ENCODE measurements at places on chromosomes 3 and 15.

- peak; percentile 44 for DNase-seq
Observed at GRCh38 chr15:91338766-91339165, 238.7 kb downstream of the SV2B start.

GRCh38 chr15:36177590-36178302 lies 401.7 kb upstream of the CDIN1 start:
- no peak for DNase-seq

DNA sequence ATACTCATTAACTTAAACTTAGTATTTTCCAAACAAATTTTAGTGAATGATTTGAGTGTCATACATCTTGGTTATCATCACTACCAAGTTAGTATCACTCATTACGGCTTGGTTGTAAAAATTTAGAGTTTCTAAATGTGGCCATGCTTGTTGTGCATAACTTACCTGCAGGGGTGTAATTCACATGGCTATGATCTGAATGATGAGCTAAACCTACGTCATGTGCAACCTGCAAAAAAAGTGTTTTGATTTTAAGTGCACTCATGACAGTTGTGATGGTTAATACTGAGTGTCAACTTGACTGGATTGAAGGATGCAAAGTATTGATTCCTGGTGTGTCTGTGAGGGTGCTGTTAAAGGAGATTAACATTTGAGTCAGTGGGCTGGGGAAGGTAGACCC lies 17.6 kb upstream of the CLDN16 start:
- no peak for DNase-seq

DNA sequence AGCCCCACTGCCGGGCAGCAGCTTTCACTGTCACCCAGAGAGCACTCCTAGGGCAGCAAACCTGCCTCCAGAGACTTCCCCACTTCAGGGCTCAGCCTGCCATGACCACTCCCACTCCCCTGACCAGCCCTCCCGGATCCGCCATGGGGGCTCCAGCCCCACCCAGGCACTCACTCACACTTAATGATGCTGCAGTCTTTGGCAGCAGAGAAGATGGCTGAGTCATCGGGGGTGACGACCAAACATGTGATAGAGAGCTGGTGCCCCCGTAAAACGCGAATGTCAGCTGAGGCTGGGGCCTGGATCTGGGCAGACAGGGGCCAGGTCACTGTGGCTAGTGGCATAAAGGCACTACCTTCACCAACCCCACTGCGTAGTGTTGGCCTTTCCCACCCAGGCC lies 4.7 kb downstream of the RRP9 start:
- DNase-seq = no peak

GRCh38 chr3:159039286-159039685 lies 237.4 kb downstream of the MFSD1 start:
- no peak for DNase-seq

DNA sequence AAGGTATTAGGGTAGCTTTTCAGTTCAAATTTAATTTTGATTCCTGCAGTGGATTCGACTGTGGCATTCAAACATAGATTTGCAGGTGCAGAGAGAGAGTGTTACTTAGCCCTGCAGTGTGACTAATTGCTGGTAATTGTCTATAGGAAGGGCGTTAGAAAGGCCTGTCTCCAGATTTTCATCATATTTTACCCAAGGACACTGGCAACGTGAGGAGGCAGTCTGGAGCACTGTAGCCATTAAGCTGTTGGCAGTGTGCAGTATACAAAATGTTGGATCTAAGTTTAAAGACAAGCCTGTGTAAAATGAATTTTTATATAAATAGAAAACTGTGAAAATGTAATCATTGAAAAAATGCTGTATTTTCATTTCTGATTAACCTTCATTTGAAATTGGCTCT lies 342.9 kb downstream of the CNTN4 start:
- DNase-seq = no peak

GRCh38 chr15:73712107-73712506 lies 27.9 kb downstream of the CD276 start:
- DNase-seq = peak; percentile 41

GRCh38 chr15:93036951-93037819 lies 51.8 kb downstream of the RGMA start:
- DNase-seq = no peak

GRCh38 chr3:31010491-31010890 lies 116.0 kb upstream of the GADL1 start:
- no peak for DNase-seq

GRCh38 chr3:126003447-126004190 lies 34.6 kb downstream of the ROPN1B start:
- no peak for DNase-seq

DNA sequence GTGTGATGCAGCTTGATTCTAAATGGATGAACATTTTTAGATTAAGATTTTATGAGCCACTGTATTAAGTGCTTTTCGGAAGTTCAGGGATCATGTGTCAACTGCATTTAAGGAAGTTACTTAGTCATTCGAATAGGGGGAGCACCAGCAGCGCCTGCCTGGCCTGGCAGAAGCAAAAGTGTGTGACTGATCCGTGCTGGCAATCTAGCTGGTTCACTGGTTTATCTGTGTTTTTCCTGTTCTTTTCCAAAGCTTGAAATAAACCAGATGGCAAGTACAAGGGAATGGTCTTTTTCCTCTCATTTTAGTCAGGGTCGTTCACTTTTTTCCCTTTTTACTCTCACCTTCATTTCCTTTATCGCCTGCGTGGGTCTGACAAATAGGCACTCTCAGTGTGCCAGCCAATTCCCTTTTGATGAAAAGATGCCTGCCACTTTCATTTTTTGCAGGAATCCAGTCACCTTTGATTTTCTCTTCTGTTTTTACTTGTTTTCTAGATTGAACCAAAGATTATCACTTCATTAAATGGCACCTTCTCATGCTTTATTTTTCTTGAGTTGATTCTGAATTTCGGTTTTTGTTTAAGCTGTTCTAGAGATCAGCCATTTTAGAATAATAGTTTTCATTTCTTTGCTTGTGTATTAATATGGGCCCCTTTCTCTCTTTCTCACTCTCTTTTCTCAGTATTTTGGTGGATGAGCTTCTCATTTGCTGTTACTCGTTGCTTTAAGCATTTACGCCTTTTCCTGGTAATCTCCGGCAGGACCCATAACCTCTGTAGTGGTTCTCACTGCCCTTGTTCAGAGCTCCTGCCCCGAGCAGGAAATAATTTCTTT lies 2.8 kb downstream of the ABHD2 start:
- DNase-seq = no peak

DNA sequence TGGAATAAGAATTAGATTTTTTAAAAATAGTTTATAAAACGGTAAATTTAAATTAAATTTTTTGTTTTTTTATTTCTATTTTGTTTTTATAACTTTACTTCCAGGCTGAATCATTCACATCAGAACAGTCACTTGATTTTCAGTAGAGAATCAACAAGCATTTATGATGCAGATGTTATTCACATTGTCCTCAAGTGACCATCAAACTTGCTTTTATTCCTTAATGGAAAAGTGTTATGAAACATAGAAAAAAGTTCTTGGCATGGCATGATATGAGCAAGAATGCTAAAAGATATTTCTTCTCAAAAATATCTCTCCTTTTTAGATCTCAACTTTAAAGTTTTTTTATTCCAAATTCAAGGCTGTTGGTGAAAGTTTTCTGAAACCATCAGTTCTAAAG lies 70.9 kb upstream of the TGFBR2 start:
- DNase-seq = no peak

DNA sequence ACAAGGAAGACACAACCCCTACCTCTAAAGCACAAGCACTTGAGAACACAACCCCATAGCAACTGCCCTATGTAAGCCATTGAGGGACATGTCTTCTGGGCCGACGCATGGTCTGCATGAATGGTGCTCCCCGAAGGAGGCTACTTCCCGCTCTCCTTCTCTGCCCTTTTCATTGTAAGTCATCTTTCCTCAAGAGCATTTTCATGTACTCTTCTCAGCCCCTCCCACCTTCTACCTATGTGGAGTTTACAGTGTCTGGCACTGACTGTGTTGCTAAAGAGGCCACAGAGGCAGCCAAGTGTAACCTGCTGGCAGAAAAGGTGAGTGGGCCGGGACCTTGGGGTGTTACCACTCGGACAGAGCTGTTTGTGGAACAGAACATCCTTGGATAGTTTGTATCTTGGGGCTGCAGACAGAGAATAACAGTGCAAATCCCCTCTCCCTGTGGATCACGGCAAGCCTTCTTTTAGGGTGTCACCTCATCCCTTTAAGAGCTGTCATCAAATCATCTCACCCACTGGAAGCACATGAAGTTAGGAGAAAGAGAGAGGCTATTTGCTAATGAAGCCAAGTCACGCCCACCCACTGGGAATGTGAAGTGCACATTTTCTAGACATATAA lies 5.6 kb downstream of the AHSG start:
- DNase-seq = no peak

DNA sequence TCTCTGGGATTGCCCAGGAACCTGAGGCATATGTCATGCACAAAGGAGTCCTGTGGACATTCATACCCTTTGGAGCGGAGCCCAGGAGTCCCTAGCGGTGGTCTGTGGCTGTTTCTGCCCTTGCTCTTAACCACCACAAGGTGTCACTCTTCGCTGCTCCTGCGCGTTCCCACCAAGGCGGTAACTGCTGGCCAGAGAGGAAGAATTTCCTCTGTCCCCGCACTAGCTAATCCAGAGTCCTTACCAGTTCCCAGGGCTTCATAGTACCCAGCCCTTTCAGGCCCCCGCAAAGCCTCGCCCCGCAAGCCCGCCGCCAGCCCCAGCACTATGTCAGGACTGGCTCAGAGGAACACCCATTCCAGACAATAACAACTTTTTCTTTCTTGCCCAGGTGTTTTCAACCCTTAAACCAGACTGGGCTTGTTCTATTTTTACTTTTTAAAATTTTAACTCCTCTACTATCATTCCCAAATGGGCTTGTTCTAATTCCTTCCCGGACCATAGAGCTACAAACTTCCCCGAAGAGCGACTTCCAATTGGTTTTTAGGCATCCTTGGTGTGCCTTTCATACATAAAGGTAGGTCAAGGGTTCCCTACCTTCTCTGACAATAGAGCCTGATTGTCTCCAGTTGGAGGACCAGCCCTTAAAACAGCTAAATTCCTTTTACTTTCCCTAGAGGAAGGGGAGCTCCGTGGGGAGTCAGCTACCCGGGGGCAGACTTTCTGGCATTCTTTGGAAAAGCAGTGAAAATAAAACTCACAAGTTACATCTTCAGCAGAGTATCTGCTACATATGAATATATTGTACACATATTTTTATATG lies 31.8 kb upstream of the ZNF774 start:
- peak; percentile 89 for DNase-seq

DNA sequence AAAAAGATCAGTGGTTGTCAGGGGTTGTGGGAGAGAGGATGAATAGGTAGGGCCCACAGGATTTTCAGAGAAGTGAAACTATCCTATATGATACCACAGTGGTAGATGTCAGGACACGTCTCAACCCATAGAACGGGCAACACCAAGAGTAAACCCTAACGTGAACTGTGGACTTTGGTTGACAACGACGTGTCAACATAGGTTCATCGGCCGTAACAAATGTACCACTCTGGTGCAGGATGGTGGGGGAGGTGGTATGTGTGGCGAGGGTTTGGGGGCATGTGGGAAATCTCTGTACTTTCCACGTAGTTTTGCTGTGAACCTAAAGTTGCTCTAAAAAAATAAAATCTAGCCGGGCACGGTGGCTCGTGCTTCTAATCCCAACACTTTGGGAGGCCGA lies 13.0 kb upstream of the PIGZ start:
- no peak for DNase-seq

DNA sequence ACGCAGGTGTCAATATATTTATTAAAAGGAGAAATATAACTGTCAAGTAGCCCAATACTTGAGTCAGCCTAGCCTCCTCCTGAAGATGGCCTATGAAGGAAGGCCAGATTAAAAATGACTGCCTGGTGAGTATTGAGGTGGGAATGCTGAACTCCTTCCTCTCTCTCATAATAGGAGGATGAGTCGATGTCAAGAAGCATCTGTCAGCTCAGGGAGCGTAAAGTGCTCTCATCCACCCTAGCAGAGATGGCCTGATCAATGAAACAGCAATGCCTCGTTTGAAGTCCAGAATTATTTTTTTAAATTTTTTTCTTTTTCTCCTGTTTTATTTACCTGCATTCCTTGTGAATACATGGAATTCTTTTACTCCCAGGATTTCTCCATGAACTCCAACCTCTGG lies 58.3 kb downstream of the SCN10A start:
- no peak for DNase-seq

GRCh38 chr3:51874889-51875288 lies 512 bp downstream of the IQCF5 start:
- DNase-seq = no peak

GRCh38 chr15:51398626-51399025 lies 57.2 kb downstream of the GLDN start:
- DNase-seq = no peak

DNA sequence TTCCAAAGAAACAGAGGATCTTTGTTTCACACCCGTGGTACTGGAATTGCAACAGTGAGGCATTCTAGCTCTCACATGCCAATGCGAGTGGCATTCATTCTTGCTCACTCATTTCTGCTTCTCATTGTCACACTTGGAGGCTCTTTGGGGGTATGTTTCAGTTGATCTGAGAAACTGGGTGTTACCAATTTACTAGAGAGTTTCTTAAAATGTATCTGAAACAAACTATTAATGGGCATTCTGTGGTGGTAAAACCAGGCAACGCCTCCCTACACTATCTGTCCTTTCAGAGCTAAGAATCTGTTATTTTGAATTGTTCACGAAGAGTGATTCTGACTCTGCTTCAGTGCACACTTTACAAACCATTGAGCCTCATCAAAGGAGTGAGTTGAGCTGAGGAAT lies 140.6 kb upstream of the BHLHE40 start:
- no peak for DNase-seq

- DNase-seq = no peak
Observed at GRCh38 chr15:27679731-27680471, 419.2 kb downstream of the OCA2 start.

DNA sequence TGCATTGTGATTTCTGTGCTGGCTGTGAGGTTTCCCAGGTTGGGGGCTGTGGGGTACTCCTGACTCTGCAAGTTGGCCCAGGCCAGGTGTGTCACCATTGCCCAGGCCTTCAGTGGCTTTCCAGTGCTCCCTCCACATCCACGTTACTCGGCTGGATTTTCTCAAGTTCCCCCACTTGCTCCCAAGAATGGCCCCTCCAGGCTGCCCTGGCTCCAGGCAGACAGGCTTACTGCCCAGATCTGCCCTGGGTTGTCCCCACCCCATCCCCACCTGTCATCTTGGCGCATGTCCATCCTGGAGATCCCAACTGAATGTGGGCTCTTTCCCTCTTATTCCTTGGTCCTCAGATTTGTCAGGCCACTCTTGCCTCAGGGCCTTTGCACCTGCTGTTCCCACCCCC lies 3.6 kb downstream of the APBA2 start:
- no peak for DNase-seq

DNA sequence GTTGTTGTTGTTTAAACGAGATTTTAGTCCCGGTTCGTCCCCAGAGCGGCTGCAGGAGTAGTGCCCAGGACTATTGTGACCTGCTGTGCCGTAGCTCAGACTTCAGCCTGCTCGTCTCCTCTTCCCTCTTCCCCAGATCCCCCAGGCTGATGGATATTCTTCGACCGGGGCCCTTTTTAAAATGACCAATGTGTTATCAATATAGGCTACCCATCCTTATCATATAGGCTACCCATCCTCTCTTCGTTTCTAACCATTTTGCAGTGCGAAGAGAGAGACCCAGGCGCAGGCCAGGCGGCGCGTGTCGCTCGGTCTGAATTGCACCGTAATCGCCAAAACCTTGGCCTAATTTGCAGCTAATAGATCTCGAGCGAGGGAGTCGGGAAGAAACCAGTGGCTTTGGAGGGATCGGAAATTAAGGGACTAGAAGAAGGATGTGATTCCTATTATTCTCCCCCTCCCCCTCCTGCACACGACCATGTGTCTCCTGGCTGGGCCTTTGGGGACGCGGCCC lies 23.0 kb downstream of the NR2F2 start:
- DNase-seq = no peak
